IMR-90 (cell line): ENCODE measurements at places on chromosomes 3 and 15. TPM values are rescaled to one million over a fixed set of nuclear protein-coding genes. Genes with fewer than 3 reads are reported as not detected.
A peak's percentile ranks its signal among the peaks of the same experiment; 100 is the strongest.

CCR4 gene
- total RNA-seq, result not detected in 2 replicates

DNA sequence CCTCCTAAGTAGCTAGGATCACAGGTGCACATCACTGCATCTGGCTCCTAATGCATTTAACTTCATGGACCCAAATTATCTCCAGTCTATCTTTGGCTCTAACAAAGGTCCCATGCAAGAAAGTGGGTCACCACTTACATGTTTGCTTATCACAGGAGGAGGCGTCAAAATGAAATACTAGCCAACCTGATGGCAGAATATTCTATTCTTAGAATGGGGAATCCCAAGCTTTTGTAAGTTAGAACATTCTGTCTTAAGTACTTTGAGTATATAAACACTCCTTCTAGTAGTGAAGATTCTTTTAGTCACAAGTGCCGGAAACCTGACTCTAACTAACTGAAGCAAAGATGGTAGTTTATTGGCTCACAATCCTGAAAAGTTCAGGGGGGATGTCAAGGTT, 72.0 kb upstream of the ADAMTS9 start:
- no peak overlapping the region for H3K4me3 ChIP-seq
- DNase-seq, result peak; percentile 12
- H3K27ac ChIP-seq, result no peak overlapping the region
- H3K36me3 ChIP-seq, result 0 out of 2 replicates have a peak, but pooled peaks cover 1% of the 10 kb centered on the region
- no peaks in the 10 kb centered on the region for H3K27me3 ChIP-seq

DNA sequence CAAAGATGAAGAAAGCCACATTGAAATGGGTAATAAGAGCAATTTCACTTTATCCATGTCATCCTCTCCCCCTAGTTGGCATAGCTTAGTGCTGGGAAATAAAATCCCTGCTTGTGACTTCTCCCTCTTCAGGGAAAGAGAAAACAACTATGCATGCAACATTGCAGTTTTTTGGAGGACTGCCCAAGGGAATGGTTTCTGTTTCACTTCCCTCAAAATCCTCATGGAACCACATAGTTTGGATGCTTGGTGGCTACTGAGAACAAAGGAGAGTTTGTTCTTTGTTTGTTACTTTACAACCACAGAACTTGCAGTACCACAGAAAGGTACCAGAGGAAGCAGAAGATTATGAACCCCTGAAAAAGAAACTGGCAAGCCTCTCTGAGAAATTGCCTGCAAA, 384.6 kb upstream of the RORA start:
- H3K36me3 ChIP-seq, result no peaks in the 10 kb centered on the region
- no peaks in the 10 kb centered on the region for H3K27me3 ChIP-seq
- no peak overlapping the region for H3K27ac ChIP-seq

CHRM5 gene
- total RNA-seq, result under 0.01 TPM in 2 replicates

- no peaks in the 10 kb centered on the region for H3K27me3 ChIP-seq
- DNase-seq, result no peak
- no peak overlapping the region for H3K27ac ChIP-seq
- no peak overlapping the region for H3K4me3 ChIP-seq
- H3K4me1 ChIP-seq, result no peaks in the 10 kb centered on the region
Observed at GRCh38 chr15:94015324-94015723, 216.0 kb upstream of the MCTP2 start.

KLHL40 gene
- not detected in 2 replicates for total RNA-seq

DNA sequence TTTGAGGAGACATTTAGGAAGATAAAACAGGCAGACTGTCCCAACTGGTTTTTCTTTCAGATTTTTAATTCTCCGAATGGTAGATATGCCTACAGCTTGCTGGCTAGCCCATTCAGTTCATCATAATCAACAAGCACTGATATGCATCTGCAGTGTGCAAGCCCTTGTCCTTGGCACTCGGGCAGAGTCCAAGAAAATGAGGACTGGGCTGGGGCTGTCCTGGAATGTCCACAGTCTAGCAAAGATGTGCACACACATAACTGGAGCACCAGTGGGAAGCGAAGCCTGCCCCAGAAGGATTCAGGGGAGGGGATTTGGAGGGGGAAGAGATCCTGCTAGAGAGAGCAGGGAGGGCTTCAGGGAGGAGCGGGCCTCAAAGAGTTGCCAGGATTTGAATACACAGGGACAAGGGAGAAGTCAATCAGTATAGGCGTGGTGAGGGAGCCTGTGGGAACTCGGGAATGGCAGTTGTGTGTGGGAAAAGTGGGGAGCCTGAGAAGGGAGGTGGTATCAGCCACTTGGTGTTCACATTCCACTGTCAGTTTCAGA, 8.7 kb downstream of the FAH start:
- H3K4me3 ChIP-seq, result no peak overlapping the region
- H3K27me3 ChIP-seq, result no peaks in the 10 kb centered on the region
- peak overlapping the region; percentile 35; the same call in 1 of the 2 replicates for H3K27ac ChIP-seq
- peaks cover 13% of the 10 kb centered on the region for H3K36me3 ChIP-seq
- DNase-seq, result no peak

DNA sequence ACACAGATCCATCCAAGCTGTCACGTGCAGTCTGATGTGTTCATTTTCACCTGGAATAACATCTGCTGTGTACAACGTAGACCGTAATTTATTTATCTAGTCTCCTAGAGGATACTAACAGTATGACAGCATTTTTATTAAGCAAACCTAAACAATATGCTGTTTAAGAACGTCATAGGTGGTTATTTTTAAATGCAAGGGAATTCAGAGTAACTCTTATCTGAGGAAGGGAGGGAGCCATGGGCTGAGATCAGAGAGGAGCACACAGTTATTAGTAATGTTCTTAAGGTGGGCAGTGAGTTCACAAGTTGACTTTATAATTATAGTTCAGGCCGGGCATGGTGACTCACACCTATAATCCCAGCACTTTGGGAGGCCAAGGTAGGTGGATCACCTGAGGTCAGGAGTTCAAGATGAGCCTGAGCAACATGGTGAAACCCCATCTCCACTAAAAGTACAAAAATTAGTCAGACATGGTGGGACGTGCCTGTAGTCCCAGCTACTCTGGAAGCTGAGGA, 193.6 kb downstream of the UACA start:
- H3K4me1 ChIP-seq, result 0 out of 2 replicates have a peak, but pooled peaks cover 2% of the 10 kb centered on the region
- no peak overlapping the region for H3K4me3 ChIP-seq
- H3K27me3 ChIP-seq, result peaks cover 16% of the 10 kb centered on the region
- H3K36me3 ChIP-seq, result no peaks in the 10 kb centered on the region
- peak; percentile 69 for DNase-seq

GOLGA8N gene
- total RNA-seq, result 0.72 and 0.83 TPM in 2 replicates

- H3K36me3 ChIP-seq, result no peaks in the 10 kb centered on the region
- no peak for DNase-seq
- no peaks in the 10 kb centered on the region for H3K27me3 ChIP-seq
- H3K4me3 ChIP-seq, result no peak overlapping the region
- H3K4me1 ChIP-seq, result peaks cover 10% of the 10 kb centered on the region
Observed at GRCh38 chr15:84953726-84954125, 27.9 kb upstream of the PDE8A start.

DNA sequence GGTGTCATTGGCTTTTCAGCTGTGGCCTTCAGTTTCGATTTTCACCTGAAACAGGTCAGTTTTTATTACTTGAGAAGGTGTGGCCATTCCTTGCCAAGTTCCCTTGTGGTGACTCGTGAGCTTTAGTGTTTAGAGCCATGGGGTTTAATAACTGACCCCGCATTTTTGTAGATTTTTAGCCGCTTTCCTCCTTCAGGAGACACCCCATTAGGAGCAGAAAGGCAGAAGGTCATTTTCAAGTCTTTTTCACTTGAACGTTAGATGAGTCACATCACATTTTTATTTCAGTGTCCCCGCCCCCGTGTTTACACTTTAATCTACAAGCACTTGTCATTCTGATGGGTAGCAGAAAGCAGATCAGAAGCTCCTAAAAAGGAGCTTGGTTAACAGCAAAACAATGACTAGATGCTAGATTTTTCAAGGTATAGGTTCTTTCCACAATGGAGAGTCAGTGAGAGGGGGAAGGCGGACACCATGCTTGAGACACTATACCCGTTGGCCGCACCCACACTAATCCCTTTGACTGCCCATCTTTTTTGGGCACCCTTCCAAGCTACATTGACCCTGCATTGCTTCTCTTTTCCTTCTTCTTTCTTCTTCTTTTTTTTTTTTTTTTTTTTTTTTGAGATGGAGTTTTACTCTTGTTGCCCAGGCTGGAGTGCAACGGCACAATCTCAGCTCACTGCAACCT, 132.7 kb downstream of the GHSR start:
- H3K27me3 ChIP-seq, result no peaks in the 10 kb centered on the region
- H3K4me1 ChIP-seq, result peaks cover 36% of the 10 kb centered on the region
- peaks cover 38% of the 10 kb centered on the region for H3K36me3 ChIP-seq
- peak; percentile 85 for DNase-seq

TM4SF18 gene
- total RNA-seq, result under 0.01 TPM in 1 of 2 replicates, not detected in the other

GRCh38 chr3:187136936-187137335, 2.4 kb downstream of the RPL39L start:
- 0 out of 2 replicates have a peak, but pooled peaks cover 1% of the 10 kb centered on the region for H3K27me3 ChIP-seq
- peak; percentile 74 for DNase-seq
- no peak overlapping the region for H3K27ac ChIP-seq
- no peaks in the 10 kb centered on the region for H3K4me1 ChIP-seq
- H3K4me3 ChIP-seq, result no peak overlapping the region

DNA sequence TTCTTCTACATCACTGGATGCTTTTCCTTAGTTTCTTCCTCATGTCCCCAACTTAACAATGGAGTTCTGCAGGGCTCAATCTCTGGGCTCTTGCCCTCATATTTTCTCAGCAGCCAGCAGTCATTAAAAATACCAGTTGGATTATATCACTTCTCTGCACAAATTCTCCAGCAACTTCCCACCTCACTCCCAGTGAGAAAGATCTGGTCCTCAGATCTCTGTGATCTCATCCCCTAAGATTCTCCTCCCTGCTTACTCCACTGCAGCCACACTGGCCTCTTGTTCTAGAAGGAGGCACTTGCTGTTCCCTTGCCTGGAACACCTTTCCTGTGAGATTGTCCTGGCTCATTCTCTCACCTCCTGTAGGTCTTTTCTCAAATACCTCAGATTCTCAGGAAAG, 6.1 kb downstream of the ERICH6 start:
- H3K36me3 ChIP-seq, result no peaks in the 10 kb centered on the region
- H3K4me3 ChIP-seq, result no peak overlapping the region
- DNase-seq, result peak; percentile 44

DUOXA2 gene
- total RNA-seq, result not detected in 2 replicates

- peaks cover 4% of the 10 kb centered on the region; the same call in 1 of the 2 replicates for H3K4me1 ChIP-seq
- H3K4me3 ChIP-seq, result no peak overlapping the region
- DNase-seq, result no peak
- H3K27ac ChIP-seq, result no peak overlapping the region
Observed at GRCh38 chr3:129575233-129575996, 31.1 kb downstream of the PLXND1 start.

DNA sequence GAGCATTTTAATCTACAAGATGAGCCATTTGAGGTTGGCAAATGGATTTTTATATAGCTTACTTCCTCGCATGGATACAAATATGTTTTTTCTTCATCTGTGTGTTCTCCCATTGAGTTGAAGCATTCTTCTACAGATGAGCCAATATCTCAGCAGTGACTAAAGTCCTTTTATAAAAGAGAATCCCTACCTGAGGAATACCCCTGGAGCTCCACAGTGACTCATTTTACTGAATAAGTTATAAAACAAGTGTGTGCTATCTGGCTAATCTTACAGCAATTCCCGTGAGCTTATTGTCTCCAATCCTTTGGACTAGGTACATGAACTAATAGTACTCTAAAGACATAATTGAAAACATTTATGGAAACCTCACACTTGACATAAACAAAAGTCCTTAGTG, 354.2 kb upstream of the BCHE start:
- H3K36me3 ChIP-seq, result no peaks in the 10 kb centered on the region
- H3K27me3 ChIP-seq, result no peaks in the 10 kb centered on the region
- H3K4me1 ChIP-seq, result no peaks in the 10 kb centered on the region
- H3K4me3 ChIP-seq, result no peak overlapping the region
- no peak for DNase-seq

- no peaks in the 10 kb centered on the region for H3K4me1 ChIP-seq
- no peaks in the 10 kb centered on the region for H3K36me3 ChIP-seq
- DNase-seq, result no peak
- H3K4me3 ChIP-seq, result no peak overlapping the region
Observed at GRCh38 chr15:96948981-96949380, 618.5 kb downstream of the NR2F2 start.

DNA sequence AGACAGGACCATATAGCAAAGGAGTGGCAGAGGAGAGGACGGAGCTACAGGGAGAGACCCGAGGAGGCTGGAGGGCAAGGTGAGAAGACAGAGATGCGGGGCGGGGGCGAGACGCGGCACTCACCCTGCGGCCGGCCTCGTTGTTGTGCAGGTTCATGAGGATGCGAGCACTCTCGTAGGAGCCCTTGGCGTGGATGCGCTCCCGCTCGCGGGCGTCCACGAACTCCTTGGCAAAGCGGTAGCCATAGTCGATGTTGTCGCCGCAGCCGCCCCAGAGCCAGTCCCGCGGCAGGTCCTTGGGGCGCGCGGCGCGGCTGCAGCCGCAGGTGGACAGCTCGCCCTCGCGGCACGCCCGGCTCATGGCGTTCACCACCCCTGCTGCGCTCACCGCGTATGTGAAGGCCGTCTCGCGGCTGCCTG, 12.9 kb downstream of the WNT5A start:
- H3K27ac ChIP-seq, result no peak overlapping the region; the same call in 1 of the 2 replicates
- no peak for DNase-seq
- H3K4me1 ChIP-seq, result peaks cover 30% of the 10 kb centered on the region
- no peaks in the 10 kb centered on the region for H3K27me3 ChIP-seq
- peaks cover 73% of the 10 kb centered on the region for H3K36me3 ChIP-seq

DCBLD2 gene
- total RNA-seq, result 196 and 275 TPM in 2 replicates

- peaks cover 11% of the 10 kb centered on the region for H3K36me3 ChIP-seq
- H3K27ac ChIP-seq, result no peak overlapping the region
- peaks cover 2% of the 10 kb centered on the region; the same call in 1 of the 2 replicates for H3K4me1 ChIP-seq
- no peaks in the 10 kb centered on the region for H3K27me3 ChIP-seq
Observed at GRCh38 chr3:138234401-138235179, 47.5 kb downstream of the ARMC8 start.

DNA sequence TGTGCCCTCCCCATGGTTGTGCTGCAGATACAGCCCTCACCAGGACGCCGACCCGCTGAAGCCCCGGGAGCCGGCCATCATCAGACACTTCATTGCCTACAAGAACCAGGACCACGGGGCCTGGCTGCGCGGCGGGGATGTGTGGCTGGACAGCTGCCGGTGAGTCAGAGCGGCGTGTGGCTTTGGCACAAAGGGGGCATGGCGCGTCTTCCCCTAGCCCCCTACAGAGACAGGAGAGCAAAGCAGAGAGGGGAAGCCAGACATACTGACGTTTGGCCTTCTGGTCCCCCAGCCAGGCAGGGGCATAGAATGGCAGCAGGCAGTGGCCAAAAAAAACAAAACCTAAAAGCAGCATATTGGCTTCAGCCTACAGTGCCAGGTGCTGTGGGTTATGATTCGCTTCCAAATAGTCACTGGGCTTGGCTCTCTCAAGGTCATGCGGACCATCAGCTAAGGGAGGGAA, 64.0 kb downstream of the MESD start:
- no peaks in the 10 kb centered on the region for H3K27me3 ChIP-seq
- H3K36me3 ChIP-seq, result peaks cover 90% of the 10 kb centered on the region
- H3K27ac ChIP-seq, result no peak overlapping the region
- peaks cover 7% of the 10 kb centered on the region for H3K4me1 ChIP-seq

DNA sequence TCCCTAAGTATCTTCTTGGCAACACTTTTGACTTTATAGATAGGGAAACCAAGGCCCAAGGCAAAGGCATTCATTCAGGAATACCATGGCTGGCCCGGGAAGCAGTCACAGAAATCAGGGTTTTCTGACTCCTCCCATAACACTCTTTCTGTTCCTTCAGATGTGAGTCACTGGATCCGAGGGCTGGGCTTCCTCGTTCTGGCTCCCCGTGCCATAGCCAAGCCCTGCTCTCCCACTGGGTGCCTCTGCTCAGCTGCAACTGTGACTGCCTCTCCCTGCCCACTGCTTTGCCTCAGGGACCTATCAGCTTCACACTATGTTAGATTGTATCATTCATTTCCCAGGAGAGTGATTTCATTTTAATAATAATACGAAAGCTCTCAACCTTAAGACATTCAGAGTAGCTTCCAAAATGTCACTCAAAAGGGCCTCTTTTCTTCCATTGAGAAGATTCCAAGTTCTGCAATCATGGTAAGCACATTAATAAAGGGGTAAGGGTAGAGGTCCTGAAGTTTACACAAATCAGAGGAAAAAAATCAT, 50.2 kb downstream of the GABRB3 start:
- H3K27ac ChIP-seq, result no peak overlapping the region
- no peak for DNase-seq
- H3K4me1 ChIP-seq, result no peaks in the 10 kb centered on the region
